Activated T-cell treated with anti-CD3 and anti-CD28 coated beads, Interleukin-2, amount 50 U/mL, for 72 hours (primary cell): ENCODE measurements at places on chromosomes 6 and 20.
A peak's percentile ranks its signal among the peaks of the same experiment; 100 is the strongest.

DNA sequence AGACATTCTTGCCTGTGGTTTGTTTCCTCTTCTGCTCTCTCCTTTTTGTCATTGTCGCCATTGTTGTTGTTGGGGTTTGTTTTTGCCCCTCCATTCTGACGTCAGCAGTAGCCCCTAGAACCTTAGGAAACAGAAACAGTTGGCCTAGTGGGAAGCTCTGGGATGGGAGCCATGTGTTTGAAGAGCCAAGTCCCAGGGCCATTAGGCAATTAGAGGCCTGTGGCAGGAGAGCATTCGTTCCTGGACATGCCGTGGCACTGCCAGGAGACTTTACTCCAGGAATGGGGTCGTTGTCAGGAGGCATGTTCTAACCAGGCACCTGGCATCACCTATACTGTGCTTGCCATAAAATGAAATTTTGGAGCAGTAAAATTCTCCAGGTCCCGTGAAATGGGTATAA, 39.7 kb downstream of the PPARD start:
- DNase-seq, result no peak

- no peak for DNase-seq
Measured at GRCh38 chr6:40743690-40744446, 156.7 kb upstream of the LRFN2 start.

DNA sequence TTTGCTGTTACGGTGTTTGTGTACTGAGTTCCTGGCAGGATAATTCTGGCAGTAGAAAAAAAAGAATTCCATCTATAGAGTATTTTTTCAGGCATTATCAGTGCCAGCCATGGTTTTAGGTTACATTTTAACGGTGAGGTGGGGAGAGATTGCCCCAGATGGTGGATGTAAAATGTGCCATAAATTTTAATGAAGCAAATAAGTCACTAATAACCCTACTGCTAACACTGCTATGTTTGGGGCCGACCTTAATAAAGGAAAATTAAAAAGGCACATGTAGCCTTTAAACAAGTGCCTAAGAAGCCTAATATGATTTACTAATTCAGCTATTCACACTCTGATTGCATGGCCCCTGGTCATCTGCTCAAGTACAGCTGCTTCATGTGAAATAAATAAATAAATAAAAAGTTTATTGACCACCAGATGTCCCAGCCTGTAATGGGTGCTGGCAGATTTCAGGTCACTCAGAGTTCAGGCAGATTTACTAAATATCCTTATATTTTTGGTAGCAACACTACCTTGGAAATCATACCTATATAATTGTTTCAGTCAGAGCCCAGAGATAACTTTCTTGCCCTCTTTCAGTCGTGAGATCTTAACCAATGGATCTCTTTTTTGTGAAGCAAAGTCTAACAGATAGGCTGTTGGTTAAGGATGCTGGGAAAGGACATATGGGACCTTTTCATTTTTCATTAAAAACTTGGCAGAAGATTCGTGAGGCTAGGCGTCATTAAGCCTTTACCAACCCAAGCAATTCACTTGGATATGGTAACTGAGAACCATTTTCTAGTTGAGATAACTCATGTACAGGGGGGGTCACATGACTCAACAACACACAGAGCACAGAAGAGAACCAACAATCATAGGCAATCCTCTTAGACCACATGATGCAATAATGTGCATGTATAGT, 495.0 kb upstream of the NRSN1 start:
- DNase-seq, result no peak

DNA sequence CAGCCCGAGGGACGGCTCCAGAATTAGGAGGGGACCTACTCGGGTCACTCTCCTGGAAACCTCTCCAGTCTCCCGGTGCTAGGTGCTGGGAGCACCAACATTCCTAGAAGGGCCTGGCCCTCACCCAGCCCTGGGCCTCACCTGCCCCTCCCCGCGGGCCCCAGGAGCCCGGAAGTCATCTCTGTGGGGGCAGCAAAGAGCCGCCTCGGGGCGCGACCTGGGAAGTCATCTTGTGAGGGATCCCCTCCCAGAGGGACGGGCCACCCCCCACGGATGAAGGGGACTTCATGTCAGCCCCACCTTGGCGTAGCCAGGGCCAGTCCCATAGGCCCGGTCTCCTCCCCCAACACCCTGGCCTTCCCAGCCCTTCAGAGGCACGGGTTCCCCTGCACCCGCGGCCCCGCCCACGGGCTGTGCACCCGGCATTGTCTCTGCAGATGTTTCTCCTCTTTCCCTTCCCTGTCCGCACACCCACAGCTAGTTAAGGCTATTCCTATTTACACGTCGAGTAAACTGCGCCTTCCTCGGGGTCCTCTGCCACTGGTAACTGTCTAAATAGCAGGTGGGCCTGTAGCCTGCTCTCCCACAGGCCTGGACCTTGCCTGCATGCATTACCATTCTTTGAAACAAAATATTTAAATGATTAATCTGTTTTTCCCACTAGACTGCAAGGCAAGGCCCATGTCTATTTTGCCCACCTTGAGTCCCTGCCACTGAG, 896 bp upstream of the RNASET2 start:
- DNase-seq, result peak; percentile 68

- DNase-seq, result no peak
Measured at GRCh38 chr6:84260196-84260595, 32.8 kb upstream of the CEP162 start.

GRCh38 chr6:10591422-10592160, 70.4 kb downstream of the GCNT2 start:
- DNase-seq, result no peak

GRCh38 chr6:159117563-159117962, 51.6 kb upstream of the FNDC1 start:
- no peak for DNase-seq

GRCh38 chr20:12358006-12358654, 440.4 kb downstream of the BTBD3 start:
- DNase-seq, result no peak

DNA sequence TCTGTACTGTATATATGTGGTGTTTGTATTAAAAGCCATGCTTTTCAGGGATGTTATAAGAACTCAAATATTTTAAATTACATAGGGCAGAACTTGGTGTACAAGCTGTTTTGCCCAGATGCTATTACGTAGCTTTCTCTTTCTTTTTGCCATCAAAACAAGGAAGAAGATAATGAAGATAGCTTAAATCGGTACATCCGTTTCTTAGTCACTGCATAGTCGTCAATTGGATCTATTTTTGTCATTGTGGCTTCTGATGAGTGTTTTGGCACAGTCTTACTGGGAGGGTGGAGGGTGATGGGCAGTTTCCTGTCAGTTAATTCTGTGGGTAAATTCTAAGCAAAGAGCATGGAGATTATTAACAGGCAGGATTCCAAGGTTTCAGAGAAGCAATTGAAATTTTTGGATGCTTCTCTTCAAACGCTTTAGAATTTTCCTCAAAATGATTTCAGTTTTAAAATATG, 649.1 kb upstream of the GJE1 start:
- DNase-seq, result peak; percentile 59

GRCh38 chr20:59123011-59123677, 40.5 kb upstream of the ZNF831 start:
- peak; percentile 36 for DNase-seq

DNA sequence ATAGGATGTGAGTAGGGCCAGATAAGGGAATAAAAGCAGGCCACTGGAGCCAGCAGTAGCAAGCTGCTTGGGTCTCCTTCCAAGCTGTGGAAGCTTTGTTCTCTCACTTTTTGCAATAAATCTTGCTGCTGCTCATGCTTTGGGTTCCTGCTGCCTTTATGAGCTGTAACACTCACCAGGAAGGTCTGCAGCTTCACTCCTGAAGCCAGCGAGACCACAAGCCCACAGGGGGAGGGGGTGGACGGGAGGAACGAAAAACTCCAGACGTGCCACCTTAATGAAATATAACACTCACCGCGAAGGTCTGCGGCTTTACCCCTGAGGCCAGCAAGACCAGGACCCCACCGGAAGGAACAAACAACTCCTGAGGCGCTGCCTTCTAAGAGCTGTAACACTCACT, 1324.4 kb upstream of the EYS start:
- no peak for DNase-seq

- DNase-seq, result peak; percentile 51
Measured at GRCh38 chr6:170291271-170292110, 613 bp upstream of the DLL1 start.

GRCh38 chr6:136772685-136773472, 19.4 kb downstream of the MAP3K5 start:
- DNase-seq, result no peak

GRCh38 chr20:56358070-56358469, 704 bp upstream of the FAM210B start:
- no peak for DNase-seq

DNA sequence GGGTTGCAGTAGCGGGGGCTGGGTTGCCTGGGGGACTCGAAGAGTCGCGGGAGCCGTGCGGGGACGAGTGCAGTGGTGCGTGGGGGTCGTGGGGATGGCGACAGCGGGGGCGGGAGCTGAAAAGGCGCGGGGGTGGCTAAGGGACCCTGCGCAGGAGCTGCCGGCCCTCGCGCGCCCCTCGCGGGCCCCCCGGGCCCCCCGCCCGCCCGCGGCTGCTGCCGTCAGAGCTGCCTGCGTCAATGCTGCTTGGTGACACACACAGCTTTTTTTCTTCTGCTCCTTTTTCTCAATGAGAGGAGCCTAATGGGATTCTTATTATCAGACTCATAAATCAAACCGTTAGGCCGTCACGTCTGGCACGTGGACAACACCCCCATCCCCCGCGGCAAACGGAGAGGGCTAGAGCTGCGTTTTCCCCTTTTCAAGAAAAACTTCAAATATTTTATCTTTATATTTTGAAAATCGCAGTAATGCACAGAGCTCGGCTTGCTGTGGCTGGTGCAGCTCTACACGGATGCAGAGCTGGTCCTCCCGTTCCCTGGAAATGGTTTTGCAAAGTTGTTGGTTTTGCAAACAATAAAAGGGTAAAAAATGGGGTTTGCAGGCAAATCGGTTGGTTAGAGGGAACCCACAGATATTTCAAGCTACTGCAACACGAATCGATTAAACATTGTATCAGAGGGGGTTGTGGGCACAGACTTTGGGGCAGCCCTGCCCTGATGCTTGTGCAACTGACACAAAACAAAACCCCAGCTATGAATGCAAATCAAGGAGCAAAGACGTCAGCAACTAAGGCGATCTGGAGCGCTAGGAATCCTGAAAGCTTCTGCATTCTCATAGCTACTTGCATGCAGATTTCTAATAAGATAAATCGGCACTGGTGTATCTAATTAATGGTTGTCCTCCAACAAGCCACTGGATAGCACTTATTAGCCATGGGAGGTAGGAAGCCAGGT, 161.4 kb downstream of the TBXT start:
- DNase-seq, result no peak

DNA sequence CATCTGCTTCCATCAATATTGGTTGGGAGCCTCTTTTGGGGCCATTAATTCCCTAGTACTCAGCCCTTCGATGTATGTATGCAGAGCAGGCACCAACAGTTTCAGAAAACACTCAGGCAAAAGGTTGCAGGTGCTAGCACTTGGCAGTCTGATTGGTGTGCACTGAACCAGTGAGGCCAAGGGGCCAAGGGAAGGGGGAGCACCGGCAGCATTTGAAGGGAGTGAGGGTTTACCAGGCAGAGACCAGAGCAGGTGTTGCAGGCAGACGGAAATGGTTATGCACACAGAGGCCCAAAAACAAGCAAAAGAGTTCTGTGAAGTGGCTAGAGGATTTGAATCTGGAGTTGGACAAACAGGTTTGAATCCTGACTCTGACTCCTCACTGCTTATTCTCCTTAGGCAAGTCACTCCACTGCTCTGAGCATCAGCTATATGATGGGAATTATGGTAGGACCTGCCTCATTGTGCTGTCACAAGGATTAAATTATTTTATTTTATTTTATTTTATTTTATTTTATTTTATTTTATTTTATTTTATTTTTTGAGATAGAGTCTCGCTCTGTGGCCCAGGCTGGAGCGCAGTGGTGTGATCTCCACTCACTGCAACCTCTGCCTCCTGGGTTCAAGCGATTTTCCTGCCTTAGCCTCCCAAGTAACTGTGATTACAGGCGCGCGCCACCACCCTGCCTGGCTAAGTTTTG, 58.1 kb upstream of the SHLD1 start:
- no peak for DNase-seq

- DNase-seq, result no peak
Measured at GRCh38 chr6:4085332-4085700, 6.4 kb upstream of the FAM217A start.

- peak; percentile 51 for DNase-seq
Measured at GRCh38 chr20:43537921-43538877, 20.6 kb upstream of the SGK2 start.

GRCh38 chr20:57610261-57610952, 9.8 kb downstream of the ZBP1 start:
- DNase-seq, result no peak

GRCh38 chr6:26543953-26544352, 5.8 kb downstream of the HMGN4 start:
- no peak for DNase-seq

GRCh38 chr6:43061861-43062260, 2.4 kb downstream of the KLC4 start:
- no peak for DNase-seq

GRCh38 chr6:107061125-107062020, 33.4 kb downstream of the MTRES1 start:
- DNase-seq, result peak; percentile 19

DNA sequence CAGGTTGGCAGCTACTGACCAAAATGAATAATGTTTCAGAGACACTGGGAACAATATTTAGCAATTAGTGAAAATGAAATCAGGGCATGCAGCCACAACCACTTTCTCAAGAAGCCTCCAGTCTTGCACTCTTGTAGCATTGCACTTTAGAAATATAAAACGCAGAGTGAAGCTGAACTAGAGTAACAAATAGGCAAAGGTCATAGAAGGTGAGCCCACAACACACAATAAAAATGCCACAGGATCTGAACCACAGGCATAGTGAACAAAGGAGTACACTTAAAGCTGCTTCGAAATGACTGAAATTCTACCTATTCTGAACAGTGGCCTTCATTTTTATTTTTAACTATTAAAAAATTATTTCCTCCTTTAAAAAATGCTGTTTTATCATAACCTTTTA, 25.0 kb downstream of the DDO start:
- DNase-seq, result no peak

GRCh38 chr6:132566404-132566803, 3.7 kb upstream of the TAAR6 start:
- DNase-seq, result no peak

- DNase-seq, result peak; percentile 49
Measured at GRCh38 chr20:32482442-32483261, 102.5 kb downstream of the NOL4L start.

GRCh38 chr20:39654171-39654570, 692.0 kb downstream of the DHX35 start:
- no peak for DNase-seq

DNA sequence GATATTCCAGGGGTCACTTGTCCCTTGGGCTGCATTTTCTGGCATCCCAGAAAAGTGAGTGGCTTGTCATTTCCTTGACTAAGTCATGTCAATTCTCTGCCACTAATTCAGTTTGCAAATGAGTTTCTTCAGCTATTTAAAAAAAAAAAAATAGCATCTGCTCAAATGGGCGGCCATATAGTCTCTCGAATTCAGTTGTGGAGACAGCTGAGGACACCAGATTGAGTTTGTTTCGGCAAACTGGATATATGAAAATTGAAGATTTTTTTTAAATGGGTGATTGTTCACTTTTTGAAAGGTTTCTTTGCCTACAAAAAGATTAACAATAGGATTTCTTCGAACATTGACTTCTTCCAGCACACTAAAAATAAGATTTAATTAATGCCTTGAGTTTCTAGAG, 96.3 kb upstream of the TIAM2 start:
- DNase-seq, result no peak
